A673 (cell line): ENCODE measurements at places on chromosomes 7 and 10.
A peak's percentile ranks its signal among the peaks of the same experiment; 100 is the strongest.

- peak; percentile 52 for DNase-seq
These were observed 85.8 kb upstream of the EGFR start for GRCh38 chr7:54932818-54933543.

- no peak for DNase-seq
These were observed 39.6 kb downstream of the GLI3 start for GRCh38 chr7:42197451-42197850.

- peak; percentile 62 for DNase-seq
These were observed 63.3 kb upstream of the PRKG1 start for GRCh38 chr10:51010977-51011376.

DNA sequence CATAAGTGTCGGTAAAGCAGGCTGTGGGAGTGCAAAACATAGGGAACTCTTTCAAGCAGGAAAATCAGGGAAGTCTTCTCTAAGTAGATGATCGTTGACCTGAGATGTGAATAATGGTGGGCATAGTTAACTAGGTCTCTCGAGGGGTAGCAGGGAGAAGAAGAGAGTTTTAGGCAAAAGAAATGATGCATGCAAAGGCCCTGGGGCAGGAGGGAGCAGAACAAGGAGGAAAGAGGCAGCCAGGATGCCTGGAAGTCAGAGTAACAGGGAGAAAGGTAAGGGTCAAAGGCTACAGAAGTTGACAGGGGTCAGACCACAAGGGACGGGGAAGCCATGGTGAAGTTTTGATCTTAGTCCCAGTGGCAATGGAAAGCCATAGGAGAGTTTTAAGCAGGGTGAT is 47.8 kb upstream of the PAX2 start:
- DNase-seq: no peak

DNA sequence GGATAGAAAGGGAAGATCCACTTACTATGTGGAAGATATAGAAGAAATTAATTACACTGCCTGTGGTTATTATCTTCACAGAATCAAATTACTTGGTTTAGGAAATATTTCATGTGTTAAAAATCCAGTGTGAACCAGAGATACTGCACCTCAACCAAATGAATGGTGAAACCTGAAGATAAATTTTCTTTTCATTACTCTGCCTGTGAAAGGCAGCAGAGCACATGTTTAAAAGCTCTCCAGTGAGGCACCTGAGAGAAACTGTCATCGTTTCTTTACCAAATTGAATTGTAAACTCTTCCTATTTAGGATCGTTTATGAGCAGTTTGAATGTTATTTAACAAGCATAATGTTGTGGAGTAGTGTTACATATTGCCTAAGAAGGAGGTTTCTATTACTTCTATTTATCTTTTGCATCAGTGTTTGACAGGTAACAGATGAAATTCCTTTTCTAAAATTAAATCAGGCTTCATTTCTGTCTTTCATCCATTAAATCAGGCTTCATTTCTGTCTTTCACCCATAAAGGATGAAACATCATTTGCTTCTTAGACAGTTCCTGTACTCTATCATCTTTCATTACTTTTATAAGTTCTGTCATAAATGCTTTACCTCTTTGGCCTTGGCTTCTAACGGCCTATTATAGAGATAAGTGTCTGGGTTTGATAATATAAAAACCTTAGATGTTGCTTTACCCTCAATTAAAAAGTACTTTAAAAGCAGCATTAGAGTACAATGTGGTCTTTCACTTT is 266.6 kb downstream of the NXPH1 start:
- no peak for DNase-seq

- DNase-seq: no peak
These were observed 319.0 kb downstream of the GLRX3 start for GRCh38 chr10:130455111-130455695.

DNA sequence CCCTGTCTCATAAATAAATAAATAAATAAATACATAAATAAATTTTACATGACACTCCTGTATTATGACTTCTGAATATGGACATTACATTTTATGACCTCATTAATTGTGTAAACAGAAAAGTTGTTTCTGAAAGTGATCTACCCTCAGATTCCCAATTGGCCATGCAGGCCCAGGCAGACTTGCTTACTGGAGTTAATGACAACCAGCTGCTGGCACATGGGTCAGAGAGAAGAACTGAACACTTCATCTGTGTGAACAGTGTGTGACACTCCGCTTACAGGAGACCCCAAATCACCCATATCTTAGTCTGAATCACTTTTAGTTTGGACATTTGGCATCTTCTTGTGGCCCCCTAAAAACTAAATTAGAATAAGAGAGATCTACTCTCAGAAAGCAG is 31.4 kb downstream of the PARP12 start:
- DNase-seq: no peak

DNA sequence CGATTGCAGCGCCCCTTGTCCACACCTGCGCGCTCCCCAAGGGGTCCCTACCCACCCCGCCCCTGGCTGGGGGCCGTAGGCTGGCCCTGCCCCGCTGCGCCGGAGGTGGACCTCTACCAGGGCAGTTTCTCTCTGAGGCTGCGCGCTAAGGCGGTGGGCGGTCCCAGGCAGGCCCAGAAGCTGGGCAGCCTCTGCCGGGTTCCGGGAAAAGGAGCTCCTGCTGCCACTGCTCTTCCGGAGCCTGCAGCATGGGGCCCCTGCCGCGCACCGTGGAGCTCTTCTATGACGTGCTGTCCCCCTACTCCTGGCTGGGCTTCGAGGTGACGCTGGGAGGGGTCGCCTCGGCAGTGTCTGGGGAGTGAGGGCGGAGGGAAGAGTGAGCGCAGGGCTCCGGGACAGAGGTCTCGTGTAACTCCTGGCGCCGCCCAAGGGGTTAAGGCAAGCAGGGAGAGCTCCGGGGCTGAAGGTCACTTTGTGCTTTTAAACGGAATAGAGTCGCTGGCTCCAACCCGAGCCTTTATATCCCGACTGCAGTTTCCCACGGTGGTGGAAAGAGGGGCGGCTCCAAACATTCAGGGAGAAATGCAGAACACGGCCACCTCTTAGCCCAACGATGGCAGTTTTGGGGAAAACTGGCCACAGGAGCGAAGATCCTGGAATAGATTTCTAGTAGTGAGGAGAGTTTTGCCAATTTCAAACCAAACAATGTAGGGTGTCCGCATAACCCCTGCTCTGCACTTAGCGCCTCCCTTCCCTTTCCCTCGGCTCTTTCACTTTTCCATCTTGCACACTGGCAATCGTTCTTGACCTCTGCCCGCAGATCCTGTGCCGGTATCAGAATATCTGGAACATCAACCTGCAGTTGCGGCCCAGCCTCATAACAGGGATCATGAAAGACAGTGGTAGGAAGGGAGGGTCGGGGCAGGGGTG is at the start of gene GSTK1:
Gene GSTK1, plus strand, starts transcription at position 176 of the 930 bp plus-strand sequence. Its CDS starts 73 bp downstream, at position 249.
- peak; percentile 77 for DNase-seq

DNA sequence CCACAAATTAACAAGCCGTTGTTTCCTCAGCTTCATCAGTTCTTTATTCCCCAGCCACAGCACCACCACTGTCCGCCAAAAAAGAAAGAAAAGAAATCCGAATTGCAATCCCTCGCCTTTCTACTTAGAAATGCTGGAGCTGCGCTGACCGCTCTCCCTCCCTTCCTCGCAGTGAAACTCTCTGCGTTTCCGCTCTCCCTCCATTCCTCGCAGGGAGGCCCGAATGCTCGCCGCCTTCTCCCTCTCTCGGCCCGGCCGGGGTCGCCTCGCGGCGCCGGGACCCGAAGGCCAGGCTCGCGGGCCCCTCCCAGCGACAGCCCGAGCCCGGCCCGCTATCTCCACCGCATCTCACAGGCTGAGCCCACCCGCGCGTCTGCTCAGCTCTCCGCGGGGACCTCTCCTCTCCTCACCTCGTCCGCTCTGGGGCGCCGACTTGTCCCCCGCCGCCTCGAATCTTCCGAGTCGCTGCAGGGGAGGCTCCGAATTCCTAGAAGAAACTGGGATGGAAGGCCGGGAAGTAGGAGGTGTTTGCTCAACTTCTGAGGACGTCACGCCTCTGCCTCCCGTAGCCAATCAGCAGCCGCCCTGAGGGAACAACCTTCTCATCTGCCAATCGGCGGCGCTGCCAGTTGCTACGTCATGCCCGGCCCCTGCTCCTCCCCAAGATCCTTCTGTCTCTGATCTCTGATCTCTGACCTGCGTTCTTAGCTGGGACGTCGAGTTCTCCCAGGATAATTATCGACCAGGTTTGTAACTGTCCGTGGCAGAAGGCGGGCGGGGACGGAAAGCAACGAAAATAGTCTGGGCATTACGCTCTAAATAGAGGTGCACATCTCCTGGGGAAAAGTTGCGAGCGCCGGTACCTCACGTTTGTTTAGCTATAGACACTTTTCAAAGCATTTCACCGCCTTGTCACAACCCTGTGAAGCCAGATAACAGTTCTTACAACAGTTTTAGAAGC is at the start of gene AASS:
Gene AASS, minus strand, starts transcription at position 499 of the 961 bp plus-strand sequence. CDS start 10,523 bp downstream, outside the sequence.
- DNase-seq: peak; percentile 98

- peak; percentile 2 for DNase-seq
These were observed 90.7 kb downstream of the DGKI start for GRCh38 chr7:137755846-137756651.

- no peak for DNase-seq
These were observed 55.2 kb upstream of the GDF10 start for GRCh38 chr10:47244560-47245500.

DNA sequence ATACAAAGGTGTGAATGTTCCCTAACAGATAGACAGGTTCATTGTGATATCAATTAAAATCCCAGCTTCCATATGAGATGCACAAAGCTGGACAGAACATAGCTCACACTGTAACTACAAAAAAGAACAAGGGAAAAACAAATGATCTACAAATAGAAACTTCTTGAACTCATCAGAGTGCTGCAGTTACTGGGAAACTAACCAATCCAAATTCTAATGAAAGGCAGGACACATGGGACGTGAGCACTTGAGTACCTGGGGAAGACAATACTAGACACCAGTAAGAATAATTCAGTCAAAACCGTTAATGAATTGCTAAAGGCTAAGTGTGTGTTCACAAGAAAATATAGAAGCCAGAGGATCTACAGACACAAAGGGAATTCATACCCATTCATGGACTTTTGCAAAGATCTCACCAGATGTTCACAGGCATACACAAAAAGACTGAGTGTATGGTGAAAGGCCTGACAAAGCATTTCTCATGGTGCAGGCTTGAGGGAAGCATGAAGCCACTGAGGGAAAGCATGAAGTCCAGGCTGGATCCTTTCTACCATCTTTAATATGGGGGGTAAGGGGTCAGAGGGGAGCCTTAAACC is 7.8 kb upstream of the GPR22 start:
- no peak for DNase-seq

DNA sequence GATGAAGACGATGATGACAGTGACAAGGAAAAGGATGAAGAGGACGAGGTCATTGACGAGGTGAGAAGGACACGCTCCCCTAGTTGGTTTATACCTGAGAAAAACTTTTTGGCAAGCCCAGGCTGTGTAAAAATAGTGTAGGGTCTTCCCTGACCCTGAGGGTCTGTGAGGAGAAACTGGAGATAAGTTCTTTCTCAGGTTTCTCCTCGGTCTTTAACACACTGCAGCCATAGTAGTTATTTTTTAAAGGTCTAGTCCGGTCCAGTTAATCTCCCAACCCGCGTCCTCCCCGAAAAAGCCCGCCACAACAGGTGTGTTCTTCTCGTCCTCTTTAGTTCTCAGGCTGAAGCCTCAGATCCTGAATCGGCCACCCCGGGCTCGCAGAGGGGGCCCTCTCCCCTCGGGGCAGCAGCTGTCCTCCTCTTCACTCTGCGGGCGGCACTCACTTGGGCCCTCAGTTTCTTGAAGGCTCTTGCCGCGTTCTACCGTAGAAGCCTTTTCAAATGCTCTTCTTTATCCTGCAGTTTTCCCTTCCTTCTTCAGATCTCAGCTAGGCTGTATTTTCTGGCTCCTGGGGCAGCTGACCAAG is 411 bp downstream of the BCCIP start:
- DNase-seq: peak; percentile 14

- DNase-seq: no peak
These were observed 1.3 kb upstream of the PTPRN2 start for GRCh38 chr7:158588878-158589442.
